ENCODE measurements at places on chromosomes 16 and 17. TPM values are rescaled to one million over a fixed set of nuclear protein-coding genes. Genes with fewer than 3 reads are reported as not detected.
A peak's percentile ranks its signal among the peaks of the same experiment; 100 is the strongest.

DNA sequence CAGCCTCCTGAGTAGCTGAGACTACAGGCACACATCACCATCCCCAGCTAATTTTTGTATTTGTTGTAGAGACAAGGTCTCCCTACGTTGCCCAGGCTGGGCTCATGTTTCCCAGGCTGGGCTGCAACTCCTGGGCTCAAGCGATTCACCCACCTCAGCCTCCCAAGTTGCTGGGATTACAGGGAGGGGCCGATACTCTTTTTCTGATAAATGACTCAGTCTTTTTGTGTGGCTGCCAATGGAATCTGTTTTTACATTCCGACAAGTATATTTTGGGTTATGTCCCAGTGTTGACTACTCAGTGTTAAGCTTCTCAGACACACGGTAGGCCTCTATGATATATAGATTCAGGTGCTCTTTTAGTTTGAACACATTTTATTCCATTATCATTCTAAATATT lies 58.1 kb downstream of the SLFN11 start:
- peaks cover 49% of the 10 kb centered on the region for H3K4me1 ChIP-seq
- peaks cover 3% of the 10 kb centered on the region for H3K36me3 ChIP-seq
- no peaks in the 10 kb centered on the region for H3K27me3 ChIP-seq
- no peak for DNase-seq
- no peak overlapping the region for H3K27ac ChIP-seq

GRCh38 chr16:15495898-15496297 lies 61.5 kb downstream of the BMERB1 start:
- H3K4me1 ChIP-seq, result peaks cover 35% of the 10 kb centered on the region
- H3K27me3 ChIP-seq, result no peaks in the 10 kb centered on the region
- no peak for DNase-seq
- no peaks in the 10 kb centered on the region for H3K36me3 ChIP-seq
- H3K27ac ChIP-seq, result no peak overlapping the region

GRCh38 chr17:21330436-21331160 lies 45.6 kb upstream of the KCNJ12 start:
- peaks cover 4% of the 10 kb centered on the region for H3K27me3 ChIP-seq
- H3K27ac ChIP-seq, result no peak overlapping the region
- DNase-seq, result no peak
- H3K4me3 ChIP-seq, result no peak overlapping the region
- no peaks in the 10 kb centered on the region for H3K4me1 ChIP-seq
- no peaks in the 10 kb centered on the region for H3K36me3 ChIP-seq

GRCh38 chr17:73605444-73605843 lies 38.8 kb downstream of the SDK2 start:
- no peak for DNase-seq
- H3K4me1 ChIP-seq, result no peaks in the 10 kb centered on the region
- no peak overlapping the region for H3K4me3 ChIP-seq
- no peaks in the 10 kb centered on the region for H3K36me3 ChIP-seq

DNA sequence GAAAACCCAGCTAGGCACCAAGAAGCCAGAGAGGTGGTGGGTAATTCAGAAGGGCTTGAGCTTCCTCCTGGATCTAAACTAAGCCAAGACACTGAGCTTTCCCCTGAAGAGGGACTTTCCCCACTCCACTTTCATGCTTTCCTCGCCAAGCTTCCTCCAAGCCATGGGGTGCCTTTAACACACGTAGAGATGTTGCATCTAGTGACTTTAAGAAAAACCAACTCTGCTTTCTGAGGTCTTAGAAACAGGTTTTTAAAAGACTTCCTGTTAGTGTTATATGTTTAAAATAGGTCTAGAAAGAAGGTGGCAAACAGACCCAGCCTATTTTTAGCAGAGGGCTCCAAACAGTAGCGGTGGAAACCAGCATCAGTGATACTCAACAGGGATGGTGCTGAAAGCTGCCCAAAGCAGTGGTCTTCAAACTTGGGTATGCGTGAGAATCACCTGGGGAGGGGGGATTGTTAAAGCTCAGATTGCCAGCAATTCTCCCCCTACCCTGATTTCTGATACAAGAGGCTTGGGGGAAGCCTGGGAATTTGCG lies 585.6 kb downstream of the CDH13 start:
- H3K27me3 ChIP-seq, result peaks cover 3% of the 10 kb centered on the region
- no peaks in the 10 kb centered on the region for H3K36me3 ChIP-seq
- no peak for DNase-seq
- H3K4me3 ChIP-seq, result no peak overlapping the region
- no peak overlapping the region for H3K27ac ChIP-seq

GRCh38 chr16:4487955-4488498 lies 11.8 kb downstream of the HMOX2 start:
- no peak overlapping the region for H3K4me3 ChIP-seq
- H3K4me1 ChIP-seq, result peaks cover 55% of the 10 kb centered on the region
- H3K27me3 ChIP-seq, result no peaks in the 10 kb centered on the region
- peaks cover 33% of the 10 kb centered on the region for H3K36me3 ChIP-seq
- DNase-seq, result no peak

DNA sequence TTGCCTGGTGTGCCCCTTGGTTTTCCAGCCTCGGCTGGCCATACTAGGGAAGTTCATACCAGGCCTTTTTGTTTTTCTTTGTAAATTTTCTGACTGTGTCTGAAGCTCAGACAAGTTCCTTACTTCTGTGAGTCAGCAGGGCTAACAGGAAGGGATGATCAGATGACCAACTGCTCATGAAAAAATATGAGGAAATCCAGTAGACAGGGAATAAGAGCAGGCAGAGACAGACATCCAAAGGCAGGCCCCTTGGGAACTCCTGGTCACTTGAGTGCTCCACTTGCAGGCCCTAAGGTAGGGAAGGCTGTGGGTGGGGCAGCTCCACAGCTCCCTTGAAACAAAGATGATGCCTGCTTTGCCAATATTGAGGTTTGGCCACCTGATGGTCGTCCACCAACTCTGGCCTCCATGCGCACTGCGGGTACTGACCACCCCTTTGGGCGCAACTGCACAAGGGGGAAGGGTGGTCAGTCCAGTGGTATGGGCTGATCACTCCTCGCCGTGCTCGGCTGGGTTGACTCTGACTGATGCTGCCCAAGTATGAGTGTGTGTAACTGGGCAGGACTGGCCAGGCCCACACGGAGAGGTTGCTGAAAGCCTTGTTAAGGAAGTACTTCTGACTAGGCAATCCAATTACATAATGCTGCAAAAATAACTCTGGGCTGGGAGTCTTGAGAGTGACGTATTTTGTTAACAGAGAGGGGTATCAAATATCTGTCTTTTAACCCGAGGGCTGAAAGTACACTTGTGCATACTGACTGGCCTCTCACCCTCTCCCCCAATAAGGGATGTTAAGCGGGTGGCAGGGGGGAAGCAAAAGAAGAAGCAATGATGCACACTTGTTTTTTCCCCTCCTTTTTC lies 20.8 kb upstream of the ZFHX3 start:
- H3K4me3 ChIP-seq, result no peak overlapping the region
- peaks cover 57% of the 10 kb centered on the region for H3K27me3 ChIP-seq
- no peaks in the 10 kb centered on the region for H3K36me3 ChIP-seq

DNA sequence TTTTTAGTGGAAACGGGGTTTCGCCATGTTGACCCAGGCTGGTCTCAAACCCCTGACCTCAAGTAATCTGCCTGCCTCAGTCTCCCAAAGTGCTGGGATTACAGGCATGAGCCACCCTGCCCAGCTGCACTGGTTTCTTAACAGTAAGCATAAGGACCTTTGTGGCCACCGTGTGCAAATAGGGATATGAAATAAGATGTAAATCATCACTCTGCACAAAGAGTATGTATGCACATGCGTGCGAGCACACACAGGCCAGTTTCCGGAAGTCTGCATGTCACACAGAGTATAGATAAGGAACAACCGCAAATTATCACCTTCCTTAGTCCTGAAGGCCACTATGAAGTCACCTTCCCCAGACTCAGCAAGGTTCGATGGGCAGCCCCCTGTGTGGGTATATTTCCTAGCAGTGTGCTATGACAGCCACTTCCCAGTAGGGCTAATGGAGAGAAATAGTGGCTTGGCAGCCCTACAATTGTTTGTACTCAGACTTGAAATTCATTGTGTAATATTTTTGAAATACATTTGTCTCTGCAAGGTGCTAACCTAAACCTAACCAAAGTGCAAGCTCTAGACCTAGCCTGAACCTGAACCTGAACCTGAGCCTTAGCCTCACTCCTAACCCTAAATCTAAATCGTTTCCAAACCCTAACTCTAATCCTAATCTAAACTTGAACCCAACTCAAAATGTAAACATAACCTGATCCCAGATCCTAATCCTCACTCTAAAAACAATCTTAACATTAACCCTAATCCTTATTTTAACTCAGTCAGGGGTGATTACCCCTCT lies 48.4 kb upstream of the SKAP1 start:
- H3K27ac ChIP-seq, result peak overlapping the region; percentile 45
- peaks cover 1% of the 10 kb centered on the region for H3K27me3 ChIP-seq
- no peaks in the 10 kb centered on the region for H3K36me3 ChIP-seq
- H3K4me1 ChIP-seq, result peaks cover 23% of the 10 kb centered on the region

DNA sequence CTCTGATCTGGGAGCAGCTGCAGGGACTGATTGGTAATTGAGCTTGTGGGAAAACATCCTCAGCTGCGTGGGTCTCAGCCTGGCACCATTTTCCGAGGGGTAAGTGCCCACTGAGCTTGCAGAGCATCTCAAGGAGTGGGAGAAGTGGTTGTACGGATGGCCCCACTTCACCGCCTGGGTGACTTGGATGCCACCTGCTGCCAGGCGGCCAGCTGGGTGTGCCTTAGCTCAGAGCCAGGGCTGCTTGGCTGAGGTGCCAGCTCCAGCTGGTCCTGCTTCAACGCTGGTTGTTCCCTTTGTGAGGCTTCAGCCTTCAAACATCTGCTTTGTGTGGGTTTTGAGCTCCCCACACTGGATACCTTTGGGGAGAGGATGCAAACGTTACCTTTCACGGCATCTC lies 482.7 kb upstream of the EEF2KMT start:
- DNase-seq, result no peak
- no peaks in the 10 kb centered on the region for H3K4me1 ChIP-seq
- peaks cover 3% of the 10 kb centered on the region for H3K27me3 ChIP-seq
- H3K36me3 ChIP-seq, result no peaks in the 10 kb centered on the region

DNA sequence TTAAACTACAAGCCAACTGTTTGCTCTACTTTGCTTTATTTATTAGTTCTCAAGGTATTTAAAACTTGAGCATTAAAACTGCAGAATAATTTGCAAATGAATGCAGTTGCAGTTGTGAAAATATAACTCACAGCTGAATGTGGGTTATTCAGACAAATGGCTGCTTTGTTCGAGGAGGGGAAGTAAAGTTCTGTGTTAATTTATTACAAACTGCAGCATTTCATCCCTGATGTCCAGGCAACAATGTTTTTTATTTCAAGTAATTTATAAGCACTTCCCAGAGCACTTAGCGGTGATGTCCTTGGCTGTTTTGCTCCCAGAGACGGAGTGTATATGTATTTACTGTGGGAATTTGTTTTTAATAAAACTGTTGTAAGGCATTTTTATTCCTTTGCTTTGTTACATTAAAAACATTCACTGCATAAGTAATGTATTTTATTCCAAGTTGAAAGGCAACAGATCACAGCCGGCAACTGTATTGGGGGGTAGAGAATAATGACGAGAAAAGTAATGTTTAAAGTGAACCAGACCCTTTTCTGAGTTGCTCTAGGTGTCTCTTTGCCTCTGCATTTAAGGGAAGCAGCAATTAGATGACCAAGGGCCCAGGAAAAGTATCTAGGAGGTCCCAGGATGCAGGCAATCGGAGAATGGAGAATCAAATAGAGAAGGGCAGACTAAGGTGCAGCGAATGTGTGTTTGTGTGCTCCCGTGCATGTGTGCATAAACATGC lies 291.2 kb upstream of the SALL1 start:
- no peaks in the 10 kb centered on the region for H3K36me3 ChIP-seq
- no peaks in the 10 kb centered on the region for H3K4me1 ChIP-seq
- H3K4me3 ChIP-seq, result no peak overlapping the region
- no peak overlapping the region for H3K27ac ChIP-seq
- no peak for DNase-seq
- H3K27me3 ChIP-seq, result peaks cover 13% of the 10 kb centered on the region

- H3K36me3 ChIP-seq, result no peaks in the 10 kb centered on the region
- H3K4me1 ChIP-seq, result no peaks in the 10 kb centered on the region
- peak; percentile 42 for DNase-seq
- H3K4me3 ChIP-seq, result no peak overlapping the region
- H3K27me3 ChIP-seq, result peaks cover 5% of the 10 kb centered on the region
- no peak overlapping the region for H3K27ac ChIP-seq
Observed at GRCh38 chr16:10895053-10895946, 18.3 kb downstream of the CIITA start.

FBXL16 gene
- total RNA-seq, result 8.0 TPM

MRPL38 gene
- total RNA-seq, result 126 TPM

TSEN54 gene
- total RNA-seq, result 38.8 TPM

KCNH6 gene
- total RNA-seq, result not detected

Measured in activated CD8-positive, alpha-beta T cell treated with anti-CD3 and anti-CD28 coated beads for 36 hours (primary cell).